MV-4-11 (cell line): ENCODE measurements at places on chromosomes 7 and 10.

DNA sequence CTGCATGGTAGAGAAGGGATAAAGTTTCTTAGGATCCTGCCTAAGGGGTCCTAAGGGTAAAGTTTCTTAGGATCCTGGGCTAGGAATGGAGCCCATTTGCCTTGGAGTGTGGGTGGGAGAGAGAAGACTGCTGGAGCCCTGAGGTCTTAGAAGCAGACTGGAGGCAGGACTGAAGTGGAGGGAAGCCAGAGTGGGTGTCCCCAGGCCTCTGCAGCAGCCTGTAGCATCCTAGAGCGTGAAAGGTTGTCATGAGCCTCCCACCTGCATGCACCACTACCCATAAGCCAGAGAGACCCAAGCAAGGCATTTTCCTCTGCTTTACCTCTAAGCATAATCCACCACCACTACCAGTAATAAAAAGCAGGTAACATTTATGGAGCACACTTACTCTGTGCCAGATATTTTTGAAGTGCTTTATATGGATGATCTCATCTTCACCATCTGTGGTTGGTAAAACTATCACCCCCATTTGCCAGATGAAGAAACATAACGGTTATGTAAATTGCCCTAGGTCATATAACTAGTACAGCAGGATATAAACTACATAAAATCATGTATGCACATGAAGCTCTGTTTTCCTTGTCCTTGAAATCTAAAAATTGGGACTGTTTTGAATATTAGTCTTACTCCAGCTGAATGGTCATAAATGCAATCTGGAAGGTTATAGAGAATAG is 103.5 kb upstream of the CCDC6 start:
- DNase-seq: no peak

DNA sequence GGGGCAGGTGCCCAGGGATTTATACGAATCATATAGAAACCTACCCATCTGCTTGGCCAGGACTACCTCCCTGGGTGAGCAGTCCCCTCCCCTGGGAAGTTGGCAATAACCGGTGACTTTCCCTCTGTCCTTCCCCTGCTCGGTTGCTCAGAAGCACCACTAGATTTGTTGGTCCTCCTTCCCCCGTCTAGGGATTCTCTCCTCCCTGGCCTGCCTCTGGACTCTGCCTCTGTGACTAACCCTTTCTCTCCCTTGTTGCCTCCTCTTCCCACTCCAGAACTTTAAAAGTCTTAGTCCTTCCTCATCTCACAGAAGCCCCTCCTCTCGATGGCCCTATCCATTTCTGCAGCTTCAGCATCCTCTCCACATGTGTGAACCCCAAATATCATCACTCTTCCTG is 9.8 kb downstream of the CALHM3 start:
- no peak for DNase-seq

DNA sequence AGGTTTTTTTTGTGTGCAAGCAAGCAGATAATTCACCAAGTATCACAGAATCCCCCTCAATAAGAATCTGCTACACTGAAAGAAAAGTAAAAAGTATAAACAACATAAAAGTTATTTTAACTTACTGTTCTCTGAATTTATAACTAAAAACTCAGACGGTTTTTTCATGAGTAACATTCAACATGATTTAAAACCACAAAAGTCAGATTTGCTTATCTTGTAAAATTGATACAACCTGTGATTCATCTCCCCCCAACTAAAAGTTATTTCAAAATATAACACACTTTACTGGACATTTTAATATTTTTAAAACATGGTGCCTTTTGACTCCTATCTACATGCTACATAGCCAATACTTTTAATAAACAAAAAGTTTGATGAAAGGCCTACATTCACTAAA is 32.8 kb downstream of the TSPAN12 start:
- no peak for DNase-seq

- no peak for DNase-seq
Measured at GRCh38 chr10:126840576-126841135, 64.6 kb upstream of the DOCK1 start.

- DNase-seq: peak; percentile 30
Measured at GRCh38 chr10:16545116-16545736, 23.5 kb upstream of the C1QL3 start.

DNA sequence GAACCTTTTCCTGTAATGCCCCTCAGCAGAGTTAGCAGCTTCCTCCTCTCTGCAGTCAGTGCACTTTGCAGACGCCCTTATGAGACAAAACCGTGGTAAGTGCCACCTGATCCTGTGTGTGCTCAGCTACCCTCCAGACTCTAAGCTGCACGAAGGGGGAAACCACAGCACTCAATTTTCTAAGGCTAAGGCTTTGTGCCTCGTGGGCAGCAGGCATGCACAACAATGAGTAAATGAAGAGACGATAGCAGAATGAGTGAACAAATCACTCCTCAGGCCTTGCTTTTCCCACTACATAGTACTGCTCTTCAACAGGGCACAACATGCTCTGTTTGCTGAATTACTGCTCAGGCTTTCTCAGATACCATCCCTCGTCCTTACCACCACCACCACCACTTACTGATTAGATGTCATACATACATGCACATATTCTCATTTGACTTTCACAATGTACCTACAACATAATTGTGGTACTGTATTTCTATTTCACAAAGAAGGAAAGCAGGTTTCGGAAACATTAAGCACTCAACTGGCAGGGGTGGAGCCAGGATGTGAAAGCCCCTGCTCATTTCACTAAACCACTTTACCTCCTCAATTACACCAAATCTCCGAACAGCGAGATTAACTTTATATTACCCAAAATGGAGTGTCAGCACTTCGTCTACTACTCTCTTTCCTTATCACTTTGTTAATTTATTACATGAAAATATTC is 85.4 kb downstream of the ICA1 start:
- DNase-seq: peak; percentile 86

DNA sequence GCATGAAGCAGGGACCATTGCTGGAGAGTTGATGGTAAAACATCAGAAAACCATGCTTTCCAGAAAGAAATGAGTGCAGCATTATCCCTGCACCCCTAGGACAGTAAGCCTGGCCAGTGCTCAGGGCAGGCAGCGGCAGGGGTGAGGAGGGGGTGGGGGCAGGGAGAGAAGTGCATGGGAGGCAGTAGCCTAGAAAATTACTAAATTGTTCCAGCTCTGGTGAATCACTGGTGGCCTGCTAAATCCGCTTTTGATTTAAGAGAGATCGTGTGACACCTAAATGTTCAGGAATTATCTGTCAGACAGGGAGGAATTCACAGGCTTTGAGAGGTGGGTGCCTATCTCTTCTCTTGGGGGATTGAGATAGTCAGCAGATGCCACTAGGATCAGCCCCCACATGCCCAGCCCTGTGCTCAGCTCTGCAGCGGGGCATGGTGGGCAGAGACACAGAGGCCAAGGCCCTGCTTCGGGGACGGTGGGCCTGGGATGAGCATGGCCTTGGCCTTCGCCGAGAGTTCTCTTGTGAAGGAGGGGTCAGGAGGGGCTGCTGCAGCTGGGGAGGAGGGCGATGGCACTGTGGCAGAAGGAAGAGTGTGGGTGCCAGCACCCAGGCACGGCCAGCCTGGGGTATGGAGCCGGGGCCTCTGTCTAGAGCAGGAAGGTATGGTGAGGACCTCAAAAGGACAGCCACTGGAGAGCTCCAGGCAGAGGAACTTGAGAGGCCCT is 5.0 kb upstream of the AQP1 start:
- no peak for DNase-seq

- no peak for DNase-seq
Measured at GRCh38 chr7:135467207-135467711, 42.6 kb downstream of the CNOT4 start.

GRCh38 chr7:100694098-100694745 is at the start of gene GIGYF1:
GIGYF1 (minus strand) TSS chr7:100694250; CDS start chr7:100688238, 6,012 bp downstream.
- peak; percentile 38 for DNase-seq

DNA sequence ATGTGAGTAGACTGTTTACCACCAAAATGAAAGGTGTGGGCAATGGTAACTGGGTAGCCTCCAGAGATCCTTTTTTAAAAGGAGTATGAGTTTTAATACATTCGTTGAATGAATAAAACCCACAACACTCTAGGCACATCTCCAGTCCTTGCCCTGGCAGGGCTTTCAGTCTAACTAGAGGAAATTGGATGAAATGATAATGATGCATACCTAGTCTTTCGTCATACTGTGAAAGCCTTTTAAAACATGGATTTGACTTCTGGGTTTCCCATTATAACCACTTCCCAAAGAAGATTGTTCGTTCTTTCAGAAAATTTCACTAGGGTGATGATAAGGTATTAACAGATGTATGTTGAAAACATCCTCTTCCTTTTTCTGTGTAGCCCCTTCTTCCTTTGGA is 110.8 kb downstream of the REEP3 start:
- DNase-seq: no peak

DNA sequence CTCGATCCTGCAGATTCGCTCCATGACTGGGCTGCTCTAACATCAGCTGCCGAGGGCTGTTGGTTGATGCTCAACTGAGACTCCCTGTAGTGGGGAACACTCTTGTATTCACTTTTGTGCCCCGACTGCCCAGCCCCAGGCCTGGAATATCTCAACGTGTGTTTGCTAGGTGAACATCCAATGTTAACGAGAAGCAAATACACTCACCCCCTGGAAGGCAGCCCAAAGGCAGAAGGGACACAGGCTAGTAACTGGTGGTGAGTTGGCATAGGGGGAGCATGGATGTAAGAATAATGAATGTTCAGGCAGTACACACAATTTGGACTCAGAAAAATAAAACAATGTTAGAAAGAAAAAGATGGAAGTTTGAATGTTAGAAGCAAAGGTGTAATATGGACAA is 24.0 kb upstream of the RBM33 start:
- no peak for DNase-seq

DNA sequence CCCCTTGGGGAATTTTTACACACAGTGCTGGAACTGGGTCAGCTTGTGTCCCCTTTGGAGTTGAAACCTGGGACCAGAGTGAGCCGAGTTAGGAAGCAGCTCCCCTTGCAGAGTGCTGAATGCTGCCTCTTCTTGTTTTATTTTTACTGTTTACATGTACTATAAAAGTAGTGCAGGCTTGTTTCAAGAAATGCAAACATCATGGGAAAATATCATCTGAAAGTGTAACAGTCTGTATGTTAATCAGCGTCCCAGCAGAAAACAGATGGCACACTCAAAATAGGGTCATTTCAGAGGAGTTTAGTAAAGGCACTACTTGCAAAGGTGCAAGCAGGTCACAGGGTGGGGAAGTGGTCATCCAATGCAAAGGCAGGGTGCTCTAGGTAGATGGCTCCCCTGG is 30.1 kb downstream of the CXCL12 start:
- no peak for DNase-seq

DNA sequence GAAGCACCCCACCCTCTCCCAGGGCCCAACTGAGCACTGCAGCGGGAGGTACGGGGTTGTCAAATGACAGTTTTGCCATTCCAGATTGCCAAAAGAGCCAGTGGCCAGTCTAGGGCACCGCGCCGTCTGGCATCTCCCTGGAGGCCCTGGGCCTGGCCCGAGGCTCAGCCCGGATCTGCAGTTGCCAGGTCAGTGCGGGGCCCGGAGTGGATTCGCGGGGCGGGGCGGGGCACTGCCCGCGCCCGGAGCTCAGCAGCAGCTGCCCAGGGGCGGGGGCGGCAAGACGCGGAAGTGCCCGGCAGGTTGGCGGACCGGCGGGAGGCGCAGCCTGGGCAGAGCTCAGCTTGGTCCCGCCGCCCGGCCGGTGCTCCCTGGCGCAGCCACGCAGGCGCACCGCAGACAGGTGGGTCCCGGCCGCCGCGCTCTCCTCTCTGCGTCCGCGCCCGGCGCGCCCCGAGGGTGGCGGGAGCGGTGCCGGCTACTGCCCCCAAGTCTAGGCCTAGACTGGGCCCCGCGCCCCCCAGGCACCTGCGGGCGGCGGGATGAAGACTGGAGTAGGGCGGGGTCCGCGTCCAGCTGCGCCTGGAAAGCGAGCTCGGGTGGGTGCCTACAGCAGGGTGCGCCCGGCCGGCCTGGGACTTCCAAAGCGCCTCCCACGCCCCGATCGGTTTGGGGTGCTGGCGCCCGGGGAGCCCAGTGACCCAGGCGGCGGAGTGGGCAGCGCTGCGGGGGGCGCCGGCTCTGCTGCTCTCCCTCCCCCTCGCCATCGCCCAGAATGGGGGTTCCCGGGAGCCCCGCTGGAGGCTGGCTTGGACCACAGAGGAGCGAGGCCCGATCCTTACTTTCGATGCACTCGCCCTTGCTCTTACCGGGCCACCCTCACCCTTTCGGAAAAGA is at the start of gene IRF5:
Gene IRF5, plus strand, starts transcription at position 281 of the 897 bp plus-strand sequence. CDS start 4,155 bp downstream, outside the sequence.
- DNase-seq: peak; percentile 27

- DNase-seq: no peak
Measured at GRCh38 chr10:70228491-70228890, 4.7 kb downstream of the PPA1 start.

- no peak for DNase-seq
Measured at GRCh38 chr7:141416650-141417270, 134.4 kb upstream of the AGK start.

DNA sequence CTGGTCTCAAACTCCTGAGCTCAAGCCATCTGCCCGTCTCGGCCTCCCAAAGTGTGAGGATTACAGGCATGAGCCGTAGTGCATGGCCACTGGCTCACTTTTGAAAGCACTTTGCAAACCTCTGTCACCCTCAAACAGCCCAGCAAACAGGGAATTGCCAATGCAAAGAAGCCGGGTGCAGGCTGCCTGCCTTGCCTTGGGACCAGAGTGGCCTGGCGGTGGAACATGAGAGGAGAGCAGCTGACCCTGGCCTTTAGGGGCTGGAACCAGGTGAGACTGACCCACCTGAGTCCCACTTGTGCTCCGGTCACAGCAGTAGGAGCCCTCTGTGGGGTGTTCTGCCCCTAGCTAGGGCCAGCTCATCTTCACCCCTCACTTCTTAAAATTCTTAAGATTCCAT is 237.1 kb upstream of the GALNT17 start:
- no peak for DNase-seq

DNA sequence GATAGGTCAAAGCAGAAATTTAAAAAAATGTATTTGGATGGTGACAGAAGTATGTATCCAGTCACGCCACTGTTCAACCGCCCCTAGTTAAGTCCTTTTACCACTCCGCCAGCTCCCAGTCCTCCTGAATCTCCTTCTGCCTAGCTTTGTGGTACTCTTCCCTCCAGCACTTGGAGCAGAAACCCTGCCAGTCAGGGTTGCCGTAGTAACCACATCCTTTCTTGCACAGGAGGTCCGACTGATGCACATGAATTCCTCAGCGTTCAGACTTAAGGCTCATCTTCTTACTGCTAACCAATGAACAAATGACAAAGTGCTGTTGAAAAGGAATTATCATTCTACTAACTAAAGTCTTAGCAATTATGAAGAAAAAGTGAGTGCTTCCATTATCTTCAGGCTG is 175.3 kb upstream of the KCTD7 start:
- no peak for DNase-seq

- peak; percentile 32 for DNase-seq
Measured at GRCh38 chr10:69861251-69862240, 59.8 kb downstream of the COL13A1 start.

DNA sequence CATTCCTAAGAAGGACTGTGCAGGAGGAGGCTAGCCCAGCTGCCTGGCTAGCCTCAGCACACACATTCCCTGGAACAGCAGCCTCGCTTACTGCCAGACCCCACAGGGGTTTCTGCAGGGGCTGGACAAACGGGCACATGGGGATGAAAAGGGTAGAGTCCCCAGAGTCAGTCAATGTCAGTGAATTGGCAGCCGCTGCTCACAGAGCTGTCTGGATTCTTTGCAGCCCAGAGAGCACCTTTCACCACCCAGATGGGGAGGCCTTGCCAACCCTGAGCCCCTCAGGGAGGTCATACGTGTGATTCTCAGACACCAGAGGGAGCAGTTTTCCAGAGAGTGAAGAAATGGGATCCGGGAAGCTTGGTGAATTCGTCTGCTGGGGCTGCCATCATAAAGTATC is 143.3 kb downstream of the KCNMA1 start:
- DNase-seq: no peak

- DNase-seq: no peak
Measured at GRCh38 chr7:156603629-156604028, 36.9 kb upstream of the RNF32 start.

- DNase-seq: no peak
Measured at GRCh38 chr10:80187060-80187459, 18.3 kb downstream of the ANXA11 start.
